ENCODE measurements at places on chromosomes 3 and 15.

DNA sequence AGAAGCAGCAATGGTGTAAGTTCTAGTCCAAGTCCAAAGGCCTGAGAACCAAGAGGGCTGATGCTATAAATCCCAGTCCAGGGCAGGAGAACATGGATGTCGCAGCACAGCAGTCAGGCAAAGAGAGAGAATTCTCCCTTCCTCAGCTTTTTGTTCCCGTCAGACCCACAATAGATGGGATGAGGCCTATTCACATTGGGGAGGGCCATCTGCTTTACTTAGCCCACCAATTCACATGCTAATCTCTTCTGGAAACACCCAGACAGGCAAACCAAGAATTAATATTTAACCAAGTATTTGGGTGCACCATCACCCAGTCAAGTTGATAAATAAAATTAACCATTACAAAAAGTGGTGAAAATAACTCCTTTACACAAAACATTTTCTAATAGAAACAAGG lies 511.7 kb upstream of the UBE2E2 start:
- no peak for DNase-seq

- DNase-seq, result no peak
Measured at GRCh38 chr3:187208159-187208558, 10.9 kb downstream of the RTP1 start.

DNA sequence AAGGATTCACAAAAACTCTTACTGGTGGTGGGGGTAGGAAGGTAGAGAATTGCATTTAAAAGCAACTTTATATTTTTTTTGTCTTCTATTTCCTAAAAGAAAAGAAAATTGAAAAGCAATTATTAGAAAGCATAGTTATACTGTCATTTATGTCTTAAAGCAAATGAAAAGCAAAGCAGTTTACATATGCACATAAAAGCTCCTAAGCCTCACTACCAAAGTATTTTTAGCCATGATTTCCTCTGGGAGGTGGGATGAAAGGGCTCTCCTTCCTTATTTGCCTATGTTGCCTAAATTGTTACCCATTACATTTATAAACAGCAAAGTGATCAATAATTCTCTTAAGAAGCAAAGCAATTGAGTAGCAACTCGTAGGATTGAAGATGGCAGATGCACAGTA lies 7.0 kb downstream of the ZNF445 start:
- DNase-seq, result no peak

DNA sequence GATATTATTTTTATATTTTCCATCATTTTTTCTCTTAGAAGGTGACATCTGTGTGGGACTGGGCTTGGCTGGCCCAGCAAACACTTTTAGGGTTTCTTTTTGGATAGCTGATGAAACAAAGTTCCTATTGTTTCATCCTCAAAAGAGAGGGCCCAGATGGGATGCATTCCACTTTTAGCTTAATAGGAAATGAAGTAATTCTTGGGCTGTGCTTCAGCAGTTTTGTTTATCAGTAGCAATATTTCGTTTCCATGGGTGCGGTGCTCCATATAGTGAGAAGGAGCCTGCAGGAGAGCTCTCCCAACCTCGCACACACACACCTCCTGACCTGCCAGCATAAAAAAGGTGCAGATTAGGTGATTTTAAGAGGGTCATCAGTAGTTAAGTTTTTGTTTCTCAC lies 147.5 kb downstream of the AKAP13 start:
- no peak for DNase-seq

- DNase-seq, result peak; percentile 70
Measured at GRCh38 chr3:131543714-131544113, 40.9 kb upstream of the MRPL3 start.

DNA sequence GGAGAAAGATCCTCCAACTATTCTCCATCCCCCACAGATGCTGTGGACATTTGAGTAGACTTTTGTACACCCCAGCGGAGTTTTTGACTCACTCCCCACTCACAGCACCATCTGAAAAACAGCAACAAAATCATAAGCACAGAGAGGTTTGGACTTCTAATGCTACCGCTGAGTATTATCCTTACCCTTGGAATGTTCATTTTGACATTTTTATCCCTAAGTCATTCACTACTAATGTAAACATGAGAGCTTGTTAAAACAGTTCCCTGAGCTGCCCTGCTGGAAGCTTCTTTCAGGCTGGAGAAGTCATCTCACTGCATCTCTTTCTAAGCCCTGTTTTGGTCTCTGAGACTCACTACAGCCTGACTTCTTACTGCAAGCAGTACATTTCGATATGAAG lies 1045.9 kb downstream of the MCTP2 start:
- no peak for DNase-seq

DNA sequence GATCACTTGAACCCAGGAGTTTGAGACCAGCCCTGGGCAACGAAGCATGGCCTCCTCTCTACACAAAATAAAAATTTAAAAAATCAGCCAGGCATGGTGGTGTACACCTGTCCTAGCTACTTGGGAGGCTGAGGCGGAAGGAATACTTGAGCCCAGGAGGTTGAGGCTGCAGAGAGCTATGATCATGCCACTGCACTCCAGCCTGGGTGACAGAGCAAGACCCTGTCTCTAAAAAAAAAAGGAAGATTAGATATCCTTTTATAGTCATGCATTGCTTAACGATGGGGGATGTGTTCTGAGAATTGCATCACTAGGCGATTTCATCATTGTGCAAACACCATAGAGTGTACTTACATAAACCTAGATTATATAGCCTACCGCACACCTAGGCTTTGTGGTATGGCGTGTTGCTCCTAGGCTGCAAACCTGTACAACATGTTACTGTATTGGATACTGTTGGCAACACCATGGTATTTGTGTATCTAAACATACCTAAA lies 12.6 kb downstream of the ALAS1 start:
- DNase-seq, result no peak

- no peak for DNase-seq
Measured at GRCh38 chr3:167091226-167091625, 288.9 kb downstream of the ZBBX start.

- no peak for DNase-seq
Measured at GRCh38 chr15:70165716-70166284, 68.1 kb upstream of the TLE3 start.

DNA sequence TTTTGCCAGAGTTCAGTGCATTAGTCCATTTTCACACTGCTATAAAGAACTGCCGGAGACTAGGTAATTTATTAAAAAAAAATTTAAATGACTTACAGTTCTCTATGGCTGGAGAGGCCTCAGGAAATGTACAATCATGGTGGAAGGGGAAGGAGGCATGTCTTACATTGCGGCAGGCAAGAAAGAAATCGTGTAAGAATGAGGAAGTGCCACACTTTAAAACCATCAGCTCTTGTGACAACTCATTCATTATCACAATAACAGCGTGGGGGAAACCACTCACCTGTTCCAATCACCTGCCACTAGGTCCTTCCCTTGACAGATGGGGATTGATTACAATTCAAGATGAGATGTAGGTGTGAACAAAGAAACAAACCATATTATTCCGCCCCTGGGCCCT lies 1361.4 kb downstream of the NSUN3 start:
- no peak for DNase-seq

- DNase-seq, result no peak
Measured at GRCh38 chr3:10855083-10855870, 39.2 kb downstream of the SLC6A11 start.

GRCh38 chr3:194808640-194809097 lies 123.0 kb downstream of the FAM43A start:
- DNase-seq, result peak; percentile 7

DNA sequence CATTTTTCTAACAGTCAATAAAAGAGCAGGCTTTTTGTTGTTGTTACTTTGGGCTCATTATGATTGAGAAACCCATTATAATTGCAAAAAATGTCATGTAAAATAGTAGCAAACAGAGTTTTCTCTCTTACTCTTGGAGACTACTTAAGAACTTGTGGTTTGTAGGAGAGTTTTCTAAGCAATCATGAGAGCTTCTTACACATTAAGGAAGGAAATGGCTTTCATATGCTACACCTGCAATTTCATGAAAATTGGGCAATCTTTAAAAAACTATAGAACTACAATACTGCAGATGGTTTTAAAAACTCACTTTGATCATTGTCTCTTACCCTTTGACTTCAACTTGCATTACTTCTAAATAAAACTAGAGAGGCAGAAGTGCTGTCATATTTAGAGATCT lies 701.8 kb downstream of the ZPLD1 start:
- no peak for DNase-seq

- no peak for DNase-seq
Measured at GRCh38 chr15:75143738-75144334, 57.8 kb upstream of the C15orf39 start.

Data from RCC 7860 (cell line).